ENCODE measurements at places on chromosomes 7 and 10.

DNA sequence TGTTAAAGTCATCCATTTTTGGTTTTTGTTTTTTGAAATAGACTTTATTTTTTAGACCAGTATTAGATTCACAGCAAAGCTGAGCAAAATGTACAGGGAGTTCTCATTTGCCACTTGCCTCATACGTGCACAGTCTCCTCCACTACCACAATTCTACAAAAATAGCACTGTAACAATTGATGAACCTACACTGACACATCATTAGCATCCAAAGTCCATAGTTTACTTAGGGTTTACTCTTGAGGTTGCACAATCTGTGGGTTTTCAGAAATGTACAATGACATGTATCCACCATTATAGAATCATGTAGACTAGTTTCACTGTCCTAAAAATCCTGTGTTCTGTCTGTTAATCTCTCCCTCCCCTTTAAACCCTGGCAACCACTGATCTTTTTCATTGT, 125.8 kb upstream of the PDSS1 start:
- no peak for DNase-seq

DNA sequence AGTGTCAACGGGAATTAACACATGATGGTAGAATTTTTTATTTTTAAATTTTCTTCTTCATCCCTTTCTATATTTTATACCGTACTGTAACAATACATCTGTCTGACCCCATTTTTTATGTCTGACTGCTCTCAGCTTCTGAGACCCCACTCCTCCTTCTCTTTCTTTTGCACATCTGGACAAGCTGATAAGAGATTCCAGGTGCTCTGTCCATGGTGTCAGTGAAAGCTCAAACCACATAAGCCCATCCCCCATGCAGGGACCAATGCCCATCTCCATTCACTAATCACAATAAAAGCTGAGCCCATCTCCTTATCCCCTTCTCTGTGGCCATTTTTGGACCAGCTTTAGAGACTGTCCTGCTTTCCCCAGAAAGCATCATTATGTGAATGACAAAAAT, 8.7 kb downstream of the GSDME start:
- no peak for DNase-seq

DNA sequence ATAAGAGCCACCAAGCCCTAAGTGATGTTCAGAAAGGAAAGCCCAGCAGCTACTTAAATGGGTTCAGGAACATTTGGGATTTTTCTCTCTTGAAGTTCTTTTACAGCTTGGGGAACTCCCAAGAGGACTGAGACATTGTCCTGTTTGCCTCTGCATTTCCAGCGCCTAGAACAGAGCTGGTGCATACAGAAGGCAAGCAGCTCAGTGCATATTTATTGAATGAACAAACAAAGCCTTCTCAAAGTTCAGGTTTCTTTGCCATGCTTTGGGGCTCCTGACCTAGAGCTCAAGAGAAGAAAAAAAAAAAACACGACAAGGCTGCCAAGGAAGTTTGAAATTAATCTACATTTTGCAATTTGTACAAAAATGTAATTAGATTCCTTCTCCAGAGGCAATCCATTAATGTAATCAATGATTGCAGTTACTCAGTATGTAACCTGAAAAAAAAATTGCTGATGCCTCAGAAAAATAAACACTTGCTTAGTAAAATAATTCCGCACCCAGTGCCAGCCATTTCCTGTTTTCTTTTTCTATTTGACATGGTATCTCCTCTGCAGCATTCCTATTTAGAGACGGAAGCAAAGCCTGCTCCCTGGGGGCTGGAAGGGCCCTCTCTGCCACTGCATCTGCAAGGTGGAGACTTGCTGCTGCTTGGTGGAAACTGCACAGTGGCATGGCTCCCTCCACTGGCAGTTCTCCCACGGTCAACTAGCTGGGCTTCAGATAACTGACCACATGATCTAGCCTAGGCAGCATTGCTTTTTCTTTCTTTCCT, 157.3 kb downstream of the TMEM178B start:
- DNase-seq: no peak

- DNase-seq: no peak
Measured at GRCh38 chr10:10891124-10892082, 126.3 kb upstream of the CELF2 start.

DNA sequence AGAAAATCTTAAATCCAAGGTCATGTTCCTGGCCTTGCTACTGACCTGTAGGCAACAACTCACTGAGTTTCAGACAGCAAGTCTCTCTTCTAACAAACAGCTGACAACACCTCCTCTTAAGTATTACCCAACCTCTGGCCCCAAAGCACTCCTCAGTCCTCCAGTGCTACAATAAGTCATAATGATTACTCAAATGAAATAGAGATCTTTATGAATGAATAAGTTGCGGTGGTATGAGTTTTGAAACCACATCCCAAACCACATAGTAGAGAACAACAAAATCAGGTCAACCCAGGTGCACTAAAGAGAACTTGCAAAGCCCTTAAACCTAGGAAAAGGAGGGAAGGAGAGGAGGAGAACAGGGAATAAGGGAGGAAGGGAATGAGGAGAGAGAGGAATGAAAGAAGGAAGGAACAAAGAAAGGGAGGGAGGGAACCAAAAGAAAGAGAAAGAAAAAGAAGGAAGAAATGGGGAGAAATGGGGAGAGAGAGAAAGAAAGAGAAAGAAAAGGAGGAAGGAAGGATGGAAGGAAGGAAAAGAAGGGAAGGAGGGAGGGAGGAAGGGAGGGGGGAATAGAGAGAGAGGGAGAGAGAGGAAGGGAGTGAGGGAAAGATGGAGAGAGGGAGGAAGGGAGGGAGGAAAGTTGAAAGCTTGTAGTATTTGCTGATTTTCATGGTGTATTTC, 142.8 kb upstream of the CALCR start:
- no peak for DNase-seq

GRCh38 chr10:17077346-17077781, 52.2 kb downstream of the CUBN start:
- no peak for DNase-seq

- no peak for DNase-seq
Measured at GRCh38 chr7:133290041-133290440, 37.2 kb downstream of the EXOC4 start.

GRCh38 chr10:90418869-90419652, 438.8 kb downstream of the HTR7 start:
- no peak for DNase-seq

- DNase-seq: no peak
Measured at GRCh38 chr7:128226132-128226980, 14.7 kb upstream of the LEP start.

DNA sequence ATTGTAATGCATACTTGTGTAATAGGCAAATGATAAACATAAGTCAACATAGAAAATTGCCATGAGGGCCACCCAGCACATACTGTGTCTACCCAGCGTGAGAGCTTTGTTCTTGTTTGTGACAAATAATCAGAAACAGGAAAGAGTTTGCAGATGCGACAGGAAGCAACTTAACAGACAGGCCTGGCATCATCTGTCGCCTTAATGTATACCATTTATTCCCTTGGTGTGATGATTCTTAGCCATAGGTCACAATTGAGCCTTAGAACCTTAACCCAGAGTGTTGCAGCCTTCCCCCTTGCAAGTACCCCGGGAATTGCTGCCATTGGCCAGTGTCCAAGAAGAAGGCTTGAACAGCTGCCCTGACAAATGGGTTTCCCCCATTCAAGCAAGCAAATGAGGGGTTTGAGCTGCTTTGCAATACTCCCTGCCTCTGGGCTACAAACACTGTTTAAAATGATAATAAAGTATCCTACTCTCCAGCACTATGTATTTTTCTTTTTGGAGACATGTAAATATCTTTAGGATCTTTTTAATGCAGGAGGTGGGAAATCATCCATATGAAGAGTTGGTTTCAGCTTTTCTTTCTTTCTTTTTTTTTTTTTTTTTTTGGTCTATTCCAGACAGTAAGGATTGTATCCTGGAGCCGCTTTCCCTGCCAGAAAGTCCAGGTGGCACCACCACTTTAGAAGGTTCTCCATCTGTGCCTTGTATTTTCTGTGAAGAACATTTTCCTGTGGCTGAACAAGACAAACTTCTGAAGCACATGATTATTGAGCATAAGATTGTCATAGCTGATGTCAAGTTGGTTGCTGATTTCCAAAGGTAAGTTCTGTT, 80.0 kb downstream of the ZNF277 start:
- DNase-seq: no peak

DNA sequence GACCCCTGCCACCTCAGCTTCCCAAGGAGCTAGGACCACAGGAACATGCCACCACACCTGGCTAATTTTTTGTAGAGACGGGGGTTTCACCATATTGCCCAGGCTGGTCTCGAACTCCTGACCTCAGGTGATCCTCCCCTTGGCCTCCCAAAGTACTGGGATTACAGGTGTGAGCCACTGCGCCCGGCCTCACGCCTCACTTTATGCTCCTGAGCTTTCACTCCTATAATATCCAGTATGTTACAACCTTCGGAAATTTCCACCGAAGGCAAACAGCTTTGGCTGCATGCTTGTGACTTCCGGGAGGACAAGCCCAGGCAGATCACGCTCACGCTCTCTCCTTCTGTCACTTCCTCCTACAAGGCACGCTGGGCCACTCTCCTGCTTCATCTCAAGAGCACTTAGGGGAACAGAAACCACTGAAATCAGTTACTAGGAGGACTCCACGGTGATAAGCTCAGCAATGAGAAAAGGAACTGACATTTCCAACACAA, 4.4 kb upstream of the MAD1L1 start:
- no peak for DNase-seq

DNA sequence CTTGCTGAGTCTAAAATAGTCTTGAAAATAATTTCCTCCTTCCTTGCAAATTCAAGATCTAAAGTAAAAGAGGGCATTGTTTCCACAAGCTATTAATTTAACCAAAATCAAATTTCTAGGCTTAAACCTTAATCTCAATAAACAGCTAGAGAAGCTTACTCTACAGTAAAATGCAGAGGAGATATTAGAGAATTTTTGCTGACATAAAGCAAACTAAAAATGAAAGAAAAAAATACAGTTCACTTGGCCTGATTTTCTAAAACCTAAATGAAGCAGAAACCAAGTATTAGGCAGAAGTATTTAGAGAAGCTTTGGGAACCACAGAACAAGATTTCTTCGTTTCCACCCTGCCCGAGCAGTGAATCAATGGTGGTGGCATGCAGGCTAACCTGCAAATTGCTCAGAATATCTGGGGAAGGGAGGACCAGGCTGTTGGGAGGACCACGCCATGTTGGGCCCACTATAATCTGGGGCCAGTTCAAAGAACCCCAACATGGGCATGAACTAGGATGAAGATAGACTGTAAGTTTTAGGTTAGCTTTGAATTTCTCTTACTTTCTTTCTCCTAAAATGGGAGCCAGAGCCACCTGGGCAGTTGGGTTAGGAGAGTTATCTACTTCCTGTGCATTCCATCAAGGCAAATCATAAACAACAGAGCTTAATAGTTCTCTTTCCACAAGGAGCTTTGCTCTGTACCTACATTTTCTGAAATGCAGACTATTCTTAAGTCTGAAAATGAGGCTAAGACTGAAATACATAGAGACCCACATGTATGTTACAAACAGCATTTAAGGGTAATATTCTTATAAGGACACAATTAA, 4.1 kb downstream of the LAMB1 start:
- DNase-seq: no peak

- DNase-seq: no peak
Measured at GRCh38 chr10:103763374-103764202, 91.8 kb downstream of the SH3PXD2A start.

DNA sequence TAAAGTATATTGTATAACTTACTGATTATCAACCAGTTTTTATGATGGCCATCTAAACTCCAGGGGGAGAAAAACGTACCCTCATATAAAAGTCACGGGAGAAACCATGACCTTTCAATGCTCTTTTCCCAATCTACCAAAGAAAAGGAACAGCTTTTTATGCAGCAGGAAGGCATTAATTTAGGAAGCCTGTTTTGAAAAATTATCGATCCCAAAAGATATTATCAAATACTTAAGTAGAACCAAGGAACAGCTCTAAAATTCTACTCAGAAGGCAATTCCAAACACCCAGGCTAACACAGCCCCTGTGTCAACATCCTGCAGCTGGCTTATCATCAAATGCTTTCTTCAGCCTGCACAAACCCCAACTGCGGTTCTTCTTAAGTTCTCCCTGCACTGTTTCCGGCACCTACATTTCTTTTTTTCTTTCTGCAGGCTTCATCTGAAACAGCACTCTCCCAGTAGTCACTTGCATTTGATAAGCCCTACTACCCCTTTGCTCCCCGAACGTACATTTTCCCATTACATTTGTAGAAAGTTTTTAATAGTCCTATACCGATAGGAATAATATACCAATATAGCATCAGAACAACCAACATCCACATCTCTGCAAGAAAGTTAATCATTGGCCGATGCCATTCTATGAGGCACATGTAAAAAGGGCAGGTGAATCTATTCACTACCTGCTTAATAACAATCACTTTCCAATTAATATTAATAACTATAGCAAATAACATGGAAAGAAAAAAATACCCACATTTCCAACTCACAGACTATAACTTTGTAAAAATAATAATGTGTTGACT, 47.9 kb downstream of the PIP4K2A start:
- no peak for DNase-seq

DNA sequence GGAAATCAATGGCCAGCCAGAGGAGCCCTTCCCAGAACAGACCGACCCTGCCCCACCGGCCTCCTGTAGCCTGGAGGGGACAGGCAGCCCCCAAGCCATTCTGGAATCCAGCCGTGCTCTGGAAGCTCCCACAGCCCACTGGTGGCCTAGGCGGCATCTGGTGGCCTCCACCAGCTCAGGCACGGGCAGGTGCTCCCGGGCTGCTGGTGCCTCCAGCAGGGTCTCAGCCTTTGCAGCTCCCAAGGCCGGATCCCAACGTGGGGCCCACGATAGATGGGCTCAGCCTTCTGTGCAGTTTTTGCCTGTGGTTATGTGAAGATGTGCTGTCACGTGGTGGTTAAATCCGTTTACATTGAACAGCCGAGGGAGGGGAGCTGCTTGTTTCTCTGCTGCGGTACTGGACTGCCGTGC, 44.4 kb downstream of the JAKMIP3 start:
- peak; percentile 2 for DNase-seq

DNA sequence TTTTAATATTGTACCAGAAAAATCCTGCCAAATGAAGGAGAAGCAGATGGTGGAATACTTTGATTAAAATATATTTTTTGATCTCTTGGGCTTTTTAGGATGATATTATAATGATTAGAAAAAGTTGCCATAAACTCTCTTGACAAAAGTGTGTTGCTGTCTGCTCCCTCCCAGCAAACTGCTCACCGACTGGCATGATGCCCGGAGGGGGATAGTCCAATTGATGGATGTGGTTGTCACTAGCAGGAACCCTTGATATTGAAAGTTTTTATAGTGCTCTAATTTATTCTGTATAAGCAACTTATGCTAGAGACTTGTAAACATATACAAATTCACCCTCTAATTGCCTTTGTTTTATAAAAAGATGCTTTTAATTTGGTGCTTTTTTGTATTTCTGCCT, 114.0 kb downstream of the DNAH11 start:
- no peak for DNase-seq

GRCh38 chr7:90931986-90932916, 332.0 kb upstream of the FZD1 start:
- DNase-seq: no peak

- no peak for DNase-seq
Measured at GRCh38 chr10:77168161-77168560, 469.4 kb downstream of the KCNMA1 start.

GRCh38 chr10:43692051-43692825, 43.6 kb upstream of the ZNF32 start:
- no peak for DNase-seq

- no peak for DNase-seq
Measured at GRCh38 chr7:55303220-55303619, 61.9 kb upstream of the LANCL2 start.

GRCh38 chr7:70634610-70635068, 497.3 kb upstream of the GALNT17 start:
- DNase-seq: no peak

Measured in activated T-cell treated with anti-CD3 and anti-CD28 coated beads, Interleukin-2, amount 50 U/mL, for 1 hour (primary cell).